ENCODE measurements at places on chromosomes 6 and 20. TPM values are rescaled to one million over a fixed set of nuclear protein-coding genes. Genes with fewer than 3 reads are reported as not detected.

Gene DUSP15
- total RNA-seq: not detected

Gene TXLNB
- total RNA-seq: 0.69 TPM

Gene SRSF6
- total RNA-seq: 129 TPM

Gene GSS
- total RNA-seq: 53.8 TPM

Gene ANKEF1
- 8.1 TPM for total RNA-seq

Gene MLN
- total RNA-seq: not detected

Gene MEP1A
- not detected for total RNA-seq

Gene GLP1R
- not detected for total RNA-seq

Gene RSPH9
- total RNA-seq: not detected

Gene RBM24
- total RNA-seq: not detected

Gene RPRD1B
- 41.0 TPM for total RNA-seq

Gene ZNF165
- 1.3 TPM for total RNA-seq

Gene SAPCD1
- total RNA-seq: 13.1 TPM

Gene REM1
- total RNA-seq: not detected

Gene BPI
- total RNA-seq: not detected

Gene PDYN
- total RNA-seq: not detected

DNA sequence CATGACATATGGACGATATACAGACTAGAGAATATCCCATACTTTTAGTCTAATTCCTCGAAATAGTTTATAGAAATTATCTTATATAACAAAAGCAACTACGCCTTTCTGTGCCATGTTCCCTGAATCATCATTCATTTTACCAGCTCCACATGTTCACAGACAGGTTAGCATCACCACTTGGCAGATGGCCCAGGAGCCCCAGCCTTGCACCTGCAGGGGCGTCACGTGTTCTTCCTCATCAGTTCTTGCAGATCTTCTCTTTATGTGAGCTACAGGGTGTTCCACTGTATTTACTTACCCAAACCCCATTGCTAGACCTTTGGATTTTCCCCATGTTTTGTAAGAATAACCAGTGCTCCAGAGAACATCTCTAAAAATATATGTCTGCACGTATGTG is 12.6 kb upstream of the BNIP5 start:
- no peak for DNase-seq

GRCh38 chr6:167073679-167074274 is 49.1 kb upstream of the CCR6 start:
- no peak for DNase-seq

DNA sequence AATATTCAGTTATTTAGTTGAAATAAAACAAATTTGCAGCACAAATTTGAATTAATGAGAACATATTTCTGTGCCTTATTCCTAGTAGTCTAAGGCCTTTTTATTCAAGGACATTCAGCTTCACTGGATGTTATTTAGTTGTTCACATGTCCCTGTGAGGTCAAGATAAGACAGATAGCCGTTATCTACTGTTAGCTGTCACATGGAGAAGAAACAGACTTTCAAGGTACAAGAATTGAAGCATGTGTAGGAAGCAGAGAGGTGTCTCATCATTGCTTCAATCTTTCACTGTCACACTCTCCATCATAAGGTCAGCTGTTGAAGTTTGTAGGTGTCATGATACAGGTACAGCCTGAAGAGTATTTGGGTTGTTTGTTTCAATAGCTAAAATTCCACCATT is 112.9 kb upstream of the JAG1 start:
- no peak for DNase-seq

DNA sequence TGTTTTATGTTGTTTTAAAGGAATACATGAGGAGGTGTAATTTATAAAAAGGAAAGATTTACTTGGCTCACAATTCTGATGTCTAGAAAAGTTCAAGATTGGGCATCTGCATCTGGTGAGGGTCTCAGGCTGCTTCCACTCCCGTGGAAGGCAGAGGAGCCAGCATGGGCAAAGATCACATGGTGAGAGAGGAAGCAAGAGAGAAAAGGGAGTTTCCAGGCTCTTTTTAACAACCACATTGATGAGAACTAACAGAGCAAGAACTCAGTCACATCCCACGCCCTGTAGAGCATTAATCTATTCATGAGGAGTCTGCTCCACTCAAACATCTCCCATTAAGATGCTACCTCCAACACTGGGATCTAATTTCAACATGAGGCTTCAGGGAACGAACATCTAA is 1666.3 kb downstream of the HACE1 start:
- DNase-seq: no peak

DNA sequence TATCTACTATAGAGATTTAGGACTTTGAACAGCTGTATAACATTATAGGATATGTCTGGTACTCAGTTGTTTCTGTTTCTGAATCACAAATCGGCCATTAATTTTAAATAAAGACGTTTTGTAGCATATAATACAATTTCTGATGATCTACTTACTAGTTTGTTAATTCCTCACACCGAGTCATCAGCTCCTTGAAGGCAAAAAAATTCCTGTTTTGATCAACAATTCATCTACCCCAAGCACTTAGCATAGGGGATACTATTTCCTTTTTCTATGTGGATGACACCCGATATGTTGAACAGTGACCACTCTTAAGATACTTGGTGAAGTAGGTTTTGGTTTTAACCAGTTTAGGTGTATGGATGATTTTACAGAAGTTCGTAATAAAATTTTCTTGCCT is 107.3 kb downstream of the NCOA3 start:
- DNase-seq: no peak

- no peak for DNase-seq
These were observed 105.4 kb upstream of the LY86 start for GRCh38 chr6:6483168-6483567.

DNA sequence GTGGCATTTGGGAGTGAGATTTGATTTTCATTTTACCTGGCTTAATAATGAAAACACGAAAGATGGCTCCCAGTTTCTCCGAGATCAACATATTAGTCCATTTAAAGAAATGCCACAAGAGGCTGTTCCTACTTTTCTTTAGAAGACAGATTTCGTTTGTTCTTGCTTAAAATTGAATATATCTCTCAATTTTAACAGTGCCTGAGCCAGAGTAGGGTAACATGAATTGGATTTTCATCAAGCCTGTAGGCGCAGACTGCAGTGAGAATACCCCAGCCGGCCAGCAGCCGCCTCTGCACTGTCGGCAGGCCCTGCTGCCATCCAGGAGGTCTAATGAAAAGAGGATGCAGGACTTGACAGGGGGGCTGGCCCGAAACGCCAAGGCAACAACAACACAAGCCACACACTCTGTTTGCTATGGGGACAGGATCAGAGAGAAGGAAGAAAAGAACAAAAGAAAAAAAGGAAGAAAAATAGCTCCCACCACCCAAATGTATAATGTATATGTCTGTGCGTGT is 72.5 kb downstream of the PPP1R3G start:
- no peak for DNase-seq

GRCh38 chr6:38555606-38556005 is 84.1 kb downstream of the BTBD9 start:
- no peak for DNase-seq

DNA sequence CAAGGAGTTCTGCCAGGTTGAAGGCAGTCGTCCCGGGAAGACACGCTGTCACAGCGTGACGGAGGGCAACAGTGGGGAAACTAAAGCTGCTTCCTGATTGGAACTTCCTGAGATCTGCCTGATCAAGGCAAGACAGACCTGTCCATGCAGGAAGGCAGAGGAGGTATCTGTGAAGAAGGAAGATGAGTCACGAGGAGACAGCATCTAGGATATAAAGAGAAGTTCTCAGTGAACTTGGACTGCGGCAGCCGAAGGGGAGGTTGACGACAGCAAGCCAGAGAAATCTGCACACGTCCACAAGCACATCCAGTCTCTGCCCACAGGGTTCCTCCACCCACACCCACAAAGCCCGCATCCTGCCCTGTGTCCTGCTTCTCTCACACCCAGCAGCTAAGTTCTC is 38.6 kb downstream of the PREP start:
- DNase-seq: no peak

- DNase-seq: no peak
These were observed 29.9 kb upstream of the SYNCRIP start for GRCh38 chr6:85672623-85673022.

GRCh38 chr6:11363881-11364576 is 131.6 kb upstream of the NEDD9 start:
- no peak for DNase-seq

- DNase-seq: no peak
These were observed 5.8 kb upstream of the KIF3B start for GRCh38 chr20:32271620-32272019.

DNA sequence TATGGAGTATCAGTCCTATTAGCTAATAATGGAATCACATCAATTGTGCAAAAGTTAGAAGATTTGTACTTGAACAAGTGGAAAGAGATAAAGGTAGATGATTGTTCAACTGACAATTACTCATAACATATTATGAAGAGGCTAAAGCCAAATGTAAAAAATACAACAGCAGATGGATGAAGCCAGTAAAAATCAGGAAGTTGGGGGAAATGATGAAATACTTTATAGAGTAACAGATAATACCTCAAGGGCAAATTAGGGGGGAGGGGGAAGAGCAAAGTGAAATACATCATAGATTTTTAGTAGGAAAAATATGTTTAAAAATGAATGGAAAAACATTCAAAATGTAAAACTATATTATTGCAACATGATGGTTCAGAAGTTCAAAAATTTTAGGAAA is 114.0 kb downstream of the PDSS2 start:
- no peak for DNase-seq

DNA sequence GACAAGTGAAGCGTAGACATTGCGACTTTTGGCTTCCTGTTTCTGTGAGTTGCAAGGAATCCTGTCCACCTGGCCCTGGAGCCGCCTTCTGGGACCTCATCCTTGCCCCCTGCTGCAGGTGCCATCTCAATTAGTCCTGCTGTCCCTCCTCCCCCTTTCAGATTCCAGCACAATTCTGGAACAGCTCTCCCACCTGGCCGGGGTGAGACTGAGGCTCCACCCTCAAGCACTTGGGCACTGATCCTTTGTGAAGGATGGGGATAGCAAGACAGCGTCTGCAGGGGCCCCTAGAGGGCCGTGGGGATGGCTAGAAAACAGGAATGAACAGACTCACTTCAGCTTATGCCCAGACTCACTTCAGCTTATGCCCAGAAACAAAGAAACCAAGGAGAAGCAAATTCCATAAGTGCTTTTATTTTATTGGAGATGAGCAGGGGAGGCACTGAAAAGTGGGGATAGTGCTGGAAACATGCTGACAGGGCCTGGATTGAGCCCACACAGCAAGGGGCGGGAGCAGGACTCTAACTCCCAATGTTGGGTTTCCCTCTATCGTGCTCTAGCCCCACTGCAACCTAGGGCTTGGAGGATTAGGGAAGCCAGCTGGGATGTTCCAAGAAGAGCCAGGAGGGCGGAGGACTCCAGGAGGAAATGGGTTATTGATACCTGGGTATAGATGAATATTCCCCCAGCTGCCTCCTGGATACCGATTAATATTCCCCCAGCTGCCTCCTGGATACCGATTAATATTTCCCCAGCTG is 1.4 kb downstream of the C6orf15 start:
- no peak for DNase-seq

- no peak for DNase-seq
These were observed 490.3 kb downstream of the COL12A1 start for GRCh38 chr6:74715355-74716085.

DNA sequence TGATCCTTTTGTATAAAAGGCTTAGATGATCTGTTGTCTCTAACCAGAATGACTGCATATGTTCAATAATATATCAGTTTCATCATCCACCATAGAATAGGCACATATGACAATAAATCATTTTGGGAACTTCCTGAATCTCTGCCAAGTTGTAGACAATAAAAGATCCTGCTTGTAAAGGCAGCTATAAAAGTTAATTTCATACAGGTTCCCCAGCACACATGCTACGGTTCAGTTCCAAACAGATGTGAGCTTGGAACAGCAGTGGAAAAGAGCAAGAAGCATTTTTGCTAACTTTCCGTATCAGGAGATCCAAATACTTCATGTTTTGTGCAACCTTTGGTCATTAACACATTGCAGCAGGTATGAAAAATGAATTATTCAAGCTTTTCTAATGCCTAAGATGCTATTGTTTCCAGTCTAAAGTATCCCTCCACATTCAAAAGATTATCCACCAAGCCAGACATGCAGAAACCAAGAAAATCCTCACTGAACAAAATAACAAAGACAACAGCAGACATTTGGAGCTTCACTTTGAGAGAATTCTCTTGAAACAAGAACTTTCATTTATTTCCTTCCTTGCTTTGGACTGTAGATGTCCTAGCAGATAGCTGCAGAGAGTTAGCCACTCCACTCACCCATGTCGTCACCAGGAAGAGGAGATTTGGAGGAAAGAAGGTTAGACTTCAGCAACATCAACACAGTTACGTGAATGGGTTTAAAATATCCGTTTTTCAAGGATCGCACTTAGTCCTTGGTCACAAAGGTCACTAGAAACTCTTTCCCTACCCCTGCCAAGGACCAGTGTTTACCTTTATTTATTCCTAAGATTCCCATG is 453.5 kb upstream of the JARID2 start:
- DNase-seq: no peak

DNA sequence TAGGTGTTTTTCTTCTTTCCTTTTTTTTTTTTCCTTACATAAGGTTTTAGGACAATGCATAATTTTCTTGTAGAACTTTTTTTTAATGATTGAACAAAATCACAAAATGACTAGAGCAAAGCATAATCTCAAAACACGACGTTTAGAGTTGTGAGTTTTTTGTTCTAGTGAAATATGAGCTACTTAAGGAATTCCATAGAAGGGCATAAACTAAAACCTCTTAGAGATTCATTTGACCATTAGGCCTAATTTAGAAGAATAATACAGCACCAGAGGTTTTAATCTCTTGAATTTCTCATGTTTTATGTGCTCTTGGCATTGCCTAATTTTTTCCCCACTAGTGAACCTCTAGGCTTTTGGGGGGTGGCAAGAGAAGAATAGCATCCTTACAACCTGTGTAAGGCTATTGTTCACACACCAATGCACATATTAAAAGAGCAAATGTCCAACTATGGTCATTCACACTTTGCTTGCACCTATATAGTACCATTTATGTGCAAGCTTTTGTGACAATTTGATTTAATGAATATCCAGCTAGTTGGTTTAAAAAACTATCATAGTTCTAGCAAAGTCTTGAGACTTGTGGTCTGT is 44.6 kb downstream of the HMGN3 start:
- no peak for DNase-seq

DNA sequence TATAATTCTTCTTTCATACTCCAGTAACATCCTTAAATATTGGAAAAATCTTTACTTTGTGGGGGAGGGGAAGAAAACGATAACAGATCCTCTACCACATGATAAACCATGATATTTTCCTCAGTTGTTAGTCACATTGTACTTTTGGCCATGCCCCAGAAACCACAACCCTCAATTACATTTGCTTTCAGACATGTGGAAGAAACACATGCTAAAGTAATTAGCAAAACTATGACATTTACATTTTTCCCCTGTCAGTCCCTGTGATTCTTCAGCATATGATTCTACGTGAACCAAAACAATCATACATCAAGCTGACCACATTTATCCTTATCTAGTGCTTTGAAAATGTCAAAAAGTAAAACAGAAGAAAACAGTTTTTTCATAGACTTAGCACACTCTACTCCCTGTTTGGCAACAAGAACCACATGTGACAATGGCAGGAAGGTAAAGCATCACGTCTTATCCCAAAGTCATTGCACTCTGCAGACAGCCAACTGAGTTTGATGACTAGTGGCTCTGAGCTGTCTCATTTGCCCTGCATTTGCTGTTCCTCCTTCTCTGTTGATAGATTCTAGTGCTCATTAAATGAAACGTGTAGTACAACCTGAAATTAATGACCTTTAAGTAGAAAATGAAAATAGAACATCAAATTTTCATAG is 505.8 kb upstream of the MARCKS start:
- DNase-seq: no peak

- DNase-seq: no peak
These were observed 32.3 kb downstream of the SNAP25 start for GRCh38 chr20:10250902-10251301.

All from activated naive CD8-positive, alpha-beta T cell treated with anti-CD3 and anti-CD28 coated beads, Interleukin-2, amount 10 ng/mL, durations not matched to agents 7 days and 5 days (primary cell).